AG04450 (cell line): ENCODE measurements at places on chromosomes 2 and 18.
A peak's percentile ranks its signal among the peaks of the same experiment; 100 is the strongest.

DNA sequence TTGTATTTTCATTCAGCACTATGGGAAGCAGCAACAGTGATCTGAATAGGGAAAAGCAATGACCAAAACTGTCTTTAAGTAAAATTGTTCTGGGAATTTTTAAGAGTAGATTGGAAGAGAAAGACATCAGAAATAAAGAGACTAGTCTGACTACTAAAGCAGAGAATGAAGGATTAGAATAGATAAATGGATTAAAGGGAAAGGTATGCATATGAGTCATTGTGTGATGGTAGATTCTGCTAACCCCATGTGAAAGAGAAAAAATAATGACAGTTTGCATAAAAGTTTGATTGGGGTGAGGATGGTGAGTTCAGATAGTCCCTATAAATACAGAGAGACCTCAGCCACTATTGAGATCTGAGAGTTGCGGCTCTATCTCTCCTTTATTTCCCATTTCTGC is 139.6 kb upstream of the DCC start:
- no peak for DNase-seq

- DNase-seq: no peak
These were observed 97.8 kb upstream of the THOC1 start for GRCh38 chr18:365651-366050.

- no peak for DNase-seq
These were observed 16.7 kb upstream of the STAT1 start for GRCh38 chr2:191030521-191031154.

- DNase-seq: no peak
These were observed 404.4 kb downstream of the TRIB2 start for GRCh38 chr2:13121096-13121495.

- DNase-seq: no peak
These were observed 30.9 kb downstream of the RNF144A start for GRCh38 chr2:6947929-6948676.

- no peak for DNase-seq
These were observed 390.2 kb upstream of the SETBP1 start for GRCh38 chr18:44290366-44290977.

DNA sequence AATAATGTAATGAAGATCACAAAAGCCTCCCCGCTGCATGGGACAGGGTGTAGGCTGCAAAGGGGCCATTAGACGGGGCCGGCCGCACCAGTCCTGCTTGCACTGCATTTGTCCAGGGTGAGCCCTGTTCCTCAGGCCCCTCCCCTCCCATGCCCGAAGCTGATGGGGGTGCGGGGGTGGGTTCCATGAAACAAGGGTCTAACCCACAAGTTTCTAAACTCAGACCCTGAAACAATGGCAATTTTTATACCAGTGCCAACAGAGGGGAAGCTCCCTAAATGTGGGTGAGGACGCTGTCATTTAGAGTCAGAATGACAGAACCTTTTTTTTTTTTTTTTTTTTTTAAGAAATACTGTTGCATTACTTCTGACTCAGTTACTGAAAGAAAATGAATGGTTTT is 39.7 kb downstream of the HS6ST1 start:
- no peak for DNase-seq

DNA sequence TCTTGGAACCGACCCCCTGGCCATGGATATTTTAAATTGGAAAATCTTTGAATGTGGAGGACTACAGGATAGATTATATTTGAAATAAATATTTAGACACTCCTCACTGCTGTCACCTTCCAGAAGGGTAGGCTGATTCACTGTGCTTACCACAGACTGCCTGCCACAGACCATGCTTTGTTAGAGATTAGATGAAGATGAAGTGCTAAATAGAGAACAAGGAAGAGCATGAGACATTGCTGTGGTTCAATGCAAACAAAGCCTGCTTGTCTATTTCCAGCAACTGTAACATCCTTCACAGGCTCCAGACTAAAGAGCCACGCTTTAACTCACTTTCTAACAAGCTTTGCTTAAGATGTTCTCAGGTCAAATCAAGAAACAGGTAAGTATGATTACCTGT is 81.0 kb upstream of the TMEM17 start:
- DNase-seq: peak; percentile 67

DNA sequence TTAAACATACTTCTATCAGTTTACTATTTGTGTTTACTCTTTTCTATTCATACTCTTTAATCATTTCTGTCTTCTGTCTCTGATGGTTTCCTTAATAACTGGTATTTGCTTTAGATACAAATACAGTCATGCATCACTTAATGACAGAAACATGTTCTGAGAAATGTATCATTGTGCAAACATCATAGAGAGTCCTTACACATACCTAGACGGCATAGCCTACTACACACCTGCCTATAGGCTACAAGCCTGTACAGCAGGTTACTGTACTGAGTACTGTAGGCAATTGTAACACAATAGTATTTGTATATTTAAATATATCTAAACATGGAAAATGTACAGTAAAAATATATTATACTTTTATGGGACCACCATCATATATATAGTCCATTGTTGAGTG is 36.3 kb downstream of the VSNL1 start:
- DNase-seq: no peak

DNA sequence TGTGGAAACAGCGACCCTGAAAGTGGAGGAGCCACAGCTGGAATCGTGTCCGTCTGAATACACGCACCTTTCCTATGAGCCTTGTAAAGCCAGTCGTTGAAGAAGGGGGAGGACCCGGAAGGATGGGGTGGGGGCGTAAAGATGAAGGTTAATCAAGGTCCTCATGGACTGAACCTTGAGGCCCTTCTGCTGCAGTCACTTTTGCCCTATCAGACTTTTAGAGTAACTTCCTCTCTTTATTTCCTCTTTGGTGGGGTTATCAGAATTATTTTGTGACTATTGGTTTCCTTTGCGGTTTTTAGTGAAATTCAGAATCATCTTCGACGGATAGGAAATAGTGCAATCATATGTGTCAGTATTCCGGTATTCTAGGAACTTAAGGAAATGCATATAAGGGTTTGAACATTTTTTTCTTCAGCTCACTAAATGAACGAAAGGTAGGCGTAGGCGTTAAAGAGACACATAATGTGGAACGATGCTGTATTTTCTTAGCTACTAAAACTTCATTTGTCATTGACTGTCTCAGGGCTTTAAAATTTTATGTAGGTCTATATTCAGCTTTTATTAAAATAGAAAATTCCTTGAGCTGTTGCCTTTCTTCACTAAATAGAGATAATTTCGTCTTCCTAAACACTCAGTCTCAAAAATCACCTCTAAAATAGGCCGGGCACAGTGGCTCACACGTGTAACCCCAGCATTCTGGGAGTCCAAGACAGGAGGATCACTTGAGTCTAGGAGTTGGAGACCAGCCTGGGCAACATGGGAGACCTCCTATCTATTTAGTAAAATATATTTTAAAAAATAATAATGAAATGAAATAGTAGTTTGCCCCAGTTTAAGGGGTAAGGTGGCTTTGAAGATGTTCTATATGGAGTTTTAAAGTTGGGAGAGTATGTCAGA is 1.4 kb upstream of the YES1 start:
- DNase-seq: no peak

GRCh38 chr2:25085761-25086560 is 44.1 kb downstream of the EFR3B start:
- DNase-seq: no peak

DNA sequence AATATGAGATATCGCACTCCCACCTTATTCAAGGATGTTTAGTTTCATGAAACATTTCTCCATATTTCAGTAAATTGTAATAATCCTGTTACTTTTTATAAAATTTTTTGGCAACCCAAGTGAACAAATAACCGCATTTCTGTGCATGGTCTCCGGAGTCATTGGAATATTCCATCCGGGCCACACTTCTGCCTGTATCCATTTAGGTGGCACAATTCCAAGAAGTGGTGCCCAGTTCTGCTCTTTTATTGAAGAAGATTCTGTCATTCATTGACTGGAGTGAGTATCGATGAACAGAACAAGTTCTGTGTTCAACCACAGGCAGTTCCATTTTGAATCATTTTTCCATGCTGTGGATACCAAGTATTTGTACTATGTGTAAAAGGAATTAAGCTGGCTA is 26.6 kb upstream of the ICOS start:
- DNase-seq: no peak

DNA sequence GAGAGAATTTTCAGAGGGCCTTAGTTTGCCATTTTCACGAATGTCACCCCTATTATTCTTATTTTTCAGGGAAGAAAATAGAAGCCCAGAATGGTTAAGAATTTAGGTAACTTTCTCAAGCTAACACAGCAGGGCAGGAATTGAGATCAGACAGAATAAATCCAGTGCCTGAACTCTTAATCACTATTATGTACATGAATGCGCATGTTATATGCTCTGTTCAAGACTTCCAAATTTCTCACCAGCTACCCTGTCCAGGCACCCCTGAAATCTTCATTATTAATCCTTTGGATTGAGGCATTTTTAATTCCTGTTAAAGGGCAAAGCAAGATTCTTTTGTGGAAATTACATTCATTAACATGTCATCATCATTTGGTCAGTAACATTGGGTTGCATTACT is 218.4 kb downstream of the ACTR3 start:
- no peak for DNase-seq

- DNase-seq: no peak
These were observed 229.2 kb downstream of the LDLRAD4 start for GRCh38 chr18:13447621-13448334.

DNA sequence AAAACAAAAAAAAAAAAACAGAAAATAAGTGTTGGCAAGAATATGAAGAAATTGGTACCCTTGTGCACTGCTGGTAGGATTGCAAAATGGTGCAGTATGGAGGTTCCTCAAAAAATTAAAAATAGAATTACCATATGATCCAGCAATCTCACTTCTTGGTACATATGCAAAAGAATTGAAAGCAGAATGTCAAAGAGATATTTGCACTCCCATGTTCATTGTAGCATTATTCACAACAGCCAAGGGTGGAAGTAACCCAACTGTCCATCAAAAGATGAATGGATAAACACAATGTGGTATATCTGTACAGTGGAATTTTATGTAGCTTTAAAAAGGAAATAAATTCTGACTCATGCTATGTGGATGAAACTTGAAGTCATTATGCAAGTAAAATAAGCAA is 72.8 kb upstream of the POU3F3 start:
- no peak for DNase-seq

GRCh38 chr2:176325732-176326131 is 56.5 kb downstream of the MTX2 start:
- DNase-seq: no peak

- no peak for DNase-seq
These were observed 6.6 kb downstream of the D2HGDH start for GRCh38 chr2:241741016-241741415.

GRCh38 chr2:172084395-172084644 is 987 bp upstream of the DLX1 start:
- no peak for DNase-seq

- no peak for DNase-seq
These were observed 352.1 kb upstream of the ZNF521 start for GRCh38 chr18:25704071-25704470.

DNA sequence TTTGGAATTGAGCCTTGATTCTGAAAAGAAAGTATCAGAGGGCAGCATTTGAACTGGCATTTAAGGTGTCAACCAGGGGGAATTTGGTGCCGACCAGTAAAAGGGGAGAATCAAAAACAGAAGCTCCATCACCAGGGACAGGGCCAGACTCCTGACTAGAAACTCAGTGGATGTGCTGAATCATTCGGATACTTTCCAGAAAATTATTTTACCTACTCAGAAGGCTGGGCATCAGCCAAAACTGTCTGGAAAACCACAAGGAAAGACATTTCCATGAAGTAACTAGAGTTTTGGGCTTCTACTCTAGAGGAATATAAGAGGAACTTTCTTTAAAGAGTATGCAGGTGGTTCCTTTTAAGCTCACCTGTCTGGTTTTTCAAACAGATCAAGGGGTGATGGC is 756.6 kb downstream of the RNF144A start:
- no peak for DNase-seq

GRCh38 chr2:28367667-28368356 is 24.8 kb upstream of the FOSL2 start:
- DNase-seq: no peak

DNA sequence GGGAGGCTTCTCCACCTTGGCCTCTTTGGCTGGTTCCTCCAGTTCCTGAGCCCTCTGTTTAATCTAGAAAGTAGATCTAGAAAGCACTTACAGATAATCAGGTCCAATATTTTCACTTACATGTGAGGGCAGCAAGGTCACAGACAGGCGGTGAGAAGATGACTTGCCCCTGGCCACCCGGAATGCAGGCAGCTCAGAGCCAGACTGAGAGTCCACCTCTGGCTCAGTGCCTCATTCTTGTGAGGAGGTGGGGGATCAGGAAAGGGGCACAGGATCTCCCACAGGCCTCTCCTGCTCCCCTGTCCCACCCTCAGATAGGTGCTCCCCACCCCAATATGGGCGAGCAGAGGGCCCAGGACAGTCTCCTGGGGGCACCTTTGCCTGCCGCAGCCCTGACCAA is 5.8 kb downstream of the WNT6 start:
- no peak for DNase-seq

DNA sequence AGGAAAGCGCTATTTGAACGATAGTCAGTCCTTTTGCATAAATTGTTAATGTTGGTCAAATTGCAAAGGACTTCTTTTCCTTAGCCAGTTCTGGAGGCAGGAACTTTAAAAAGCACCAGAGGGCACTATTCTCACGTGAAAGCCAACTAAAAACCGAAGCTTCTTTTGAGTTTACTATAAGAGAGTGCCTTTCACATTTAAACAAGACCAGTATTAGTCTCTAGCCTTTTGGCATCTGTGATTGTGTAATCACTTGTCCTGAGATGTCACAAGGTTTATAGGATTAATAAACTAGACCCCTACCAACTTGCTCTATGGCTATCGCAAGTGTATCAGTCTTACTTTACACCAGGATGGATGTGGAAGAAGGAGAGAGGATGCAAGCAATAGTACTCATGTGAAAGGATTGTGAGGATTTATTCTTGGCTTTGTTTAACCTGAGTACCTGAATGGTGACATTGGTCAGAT is 14.4 kb upstream of the STAT4 start:
- DNase-seq: no peak

DNA sequence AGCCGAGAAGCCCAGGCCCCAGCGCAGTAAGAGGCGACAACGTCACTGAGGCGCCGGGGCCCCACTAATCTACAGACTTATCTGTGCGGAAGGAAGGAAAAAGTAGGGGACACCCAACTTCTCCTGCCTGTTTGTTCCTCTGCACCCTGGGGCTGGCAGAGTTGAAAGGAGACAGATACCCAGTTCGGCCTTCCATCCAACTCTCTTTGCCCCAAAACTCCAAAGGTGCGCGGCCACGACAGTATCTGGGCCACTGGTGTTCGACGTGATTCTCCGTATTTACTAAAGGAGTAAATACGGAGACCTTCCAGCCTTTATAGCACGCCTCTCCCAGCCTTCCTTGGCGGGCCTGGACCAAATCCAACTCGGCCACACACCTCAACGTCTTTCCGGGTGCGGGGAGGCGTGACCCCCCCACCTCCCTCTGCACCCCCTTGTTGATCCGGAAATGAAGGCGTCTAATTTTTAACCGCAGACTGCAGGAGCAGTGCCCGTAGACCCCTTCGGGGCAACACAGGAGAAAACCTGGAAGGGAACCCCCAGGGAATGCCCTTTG is 1.6 kb downstream of the SMAD7 start:
- DNase-seq: no peak

- no peak for DNase-seq
These were observed 4.4 kb downstream of the CCDC88A start for GRCh38 chr2:55415300-55415699.

GRCh38 chr2:86027196-86027921 is 78.3 kb downstream of the POLR1A start:
- DNase-seq: no peak

GRCh38 chr2:225493420-225494099 is 94.0 kb downstream of the NYAP2 start:
- DNase-seq: no peak

- DNase-seq: no peak
These were observed 338.2 kb downstream of the EIPR1 start for GRCh38 chr2:3039188-3040065.

- no peak for DNase-seq
These were observed 104.0 kb downstream of the MCFD2 start for GRCh38 chr2:46811379-46812310.
